ENCODE measurements at places on chromosomes 13 and 19.

GRCh38 chr13:51576754-51577153 lies 7.5 kb upstream of the WDFY2 start:
- no peak for DNase-seq

GRCh38 chr13:26538363-26539317 lies 18.8 kb upstream of the WASF3 start:
- DNase-seq: no peak

DNA sequence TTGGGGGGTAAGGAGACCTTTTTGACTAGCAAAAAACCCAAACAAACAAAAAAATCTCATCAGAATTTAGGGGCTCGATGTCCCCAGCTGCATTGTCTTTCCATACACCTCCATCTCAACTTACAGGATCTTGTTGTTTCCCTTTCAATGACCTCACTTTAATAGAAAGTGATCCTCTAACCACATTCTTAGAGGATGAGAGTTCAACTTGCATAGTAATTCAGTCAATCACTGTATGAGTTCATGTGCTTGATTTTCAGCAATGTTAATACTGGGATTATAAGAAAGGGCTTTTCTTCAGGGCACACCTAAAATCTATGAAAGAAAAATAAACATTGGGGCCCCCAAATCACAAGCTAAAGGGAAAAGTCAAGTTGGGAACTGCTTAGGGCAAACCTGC lies 1512.0 kb downstream of the SLITRK1 start:
- DNase-seq: no peak

DNA sequence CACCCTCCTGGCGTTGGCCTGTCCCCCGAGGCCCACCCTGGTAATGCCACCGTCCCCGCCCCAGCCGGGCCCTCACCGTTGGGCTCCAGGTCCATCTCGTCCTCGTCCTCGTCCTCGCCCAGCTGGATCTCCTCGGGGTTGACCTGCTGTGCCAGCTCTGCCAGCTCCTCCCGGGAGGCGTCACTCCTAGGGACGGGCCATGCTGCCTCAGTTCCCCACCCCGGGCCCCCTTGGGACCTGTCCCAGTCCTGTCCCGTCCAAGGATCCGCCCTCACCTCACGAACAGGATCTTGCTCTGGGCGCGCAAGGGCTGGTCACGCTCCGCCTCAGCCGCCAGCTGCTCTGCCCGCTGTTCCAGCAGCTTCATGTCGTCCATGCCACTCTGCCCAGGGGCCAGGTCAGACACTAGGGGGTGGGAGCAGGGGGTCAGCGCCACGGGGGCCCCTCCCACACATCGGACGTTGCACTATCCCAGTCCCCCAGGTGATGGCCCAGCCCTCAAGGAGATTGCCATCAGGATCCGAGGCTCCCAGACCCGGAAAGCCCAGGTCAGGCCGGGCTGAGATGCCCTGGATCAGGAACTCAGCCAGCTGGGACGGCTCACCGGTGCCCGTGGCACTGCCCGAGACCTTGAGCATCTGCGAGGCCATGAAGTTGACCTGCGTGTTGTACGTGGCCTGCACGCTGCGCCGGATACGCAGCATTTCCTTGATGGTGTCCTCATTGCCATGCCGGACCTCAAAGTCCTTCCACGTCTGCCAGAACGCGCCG lies 9.5 kb downstream of the XAB2 start:
- no peak for DNase-seq

DNA sequence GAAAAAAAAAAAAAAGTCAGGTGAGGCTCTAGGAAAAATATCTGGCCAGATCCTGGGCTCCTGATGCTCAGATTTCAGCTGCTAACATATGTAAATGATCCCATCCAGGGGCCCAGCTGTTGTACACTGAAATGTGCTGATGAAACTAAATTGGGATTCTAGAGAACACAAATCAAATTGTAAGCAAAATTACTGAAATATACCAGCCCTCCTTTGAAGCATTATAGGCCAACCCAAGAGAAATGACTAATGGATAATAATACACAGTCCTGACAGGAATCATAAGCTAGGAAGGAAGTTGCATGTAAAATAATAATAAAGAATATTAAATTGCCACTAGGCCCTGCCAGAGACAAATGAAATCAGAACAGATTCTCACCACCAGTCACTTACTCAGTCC lies 17.8 kb downstream of the KCTD12 start:
- DNase-seq: no peak

DNA sequence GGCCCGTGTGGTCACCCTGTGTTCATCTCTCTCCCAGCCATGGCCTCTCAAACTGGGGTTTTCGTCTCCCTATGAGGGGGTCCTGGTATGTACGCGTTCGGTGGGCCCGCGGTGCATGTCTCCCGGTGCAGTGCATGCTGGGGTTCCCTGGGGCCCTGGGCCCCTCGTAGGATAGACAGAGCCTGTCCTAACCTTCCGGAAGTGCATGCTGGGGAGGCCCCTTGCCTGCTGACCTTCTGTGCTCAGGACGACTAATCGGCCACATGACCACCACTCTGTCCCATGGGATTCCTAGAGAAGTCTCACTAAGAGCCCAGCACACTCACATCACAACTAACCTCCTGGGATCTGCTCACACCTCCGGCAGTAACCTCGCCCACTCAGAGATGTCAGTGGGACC lies 4.9 kb upstream of the USE1 start:
- no peak for DNase-seq

- DNase-seq: no peak
These were observed 2.0 kb downstream of the RAB8A start for GRCh38 chr19:16113727-16114126.

- no peak for DNase-seq
These were observed 50.9 kb downstream of the IRS2 start for GRCh38 chr13:109735436-109735966.

- DNase-seq: peak; percentile 55
These were observed 485 bp upstream of the ZNF845 start for GRCh38 chr19:53333066-53333462.

DNA sequence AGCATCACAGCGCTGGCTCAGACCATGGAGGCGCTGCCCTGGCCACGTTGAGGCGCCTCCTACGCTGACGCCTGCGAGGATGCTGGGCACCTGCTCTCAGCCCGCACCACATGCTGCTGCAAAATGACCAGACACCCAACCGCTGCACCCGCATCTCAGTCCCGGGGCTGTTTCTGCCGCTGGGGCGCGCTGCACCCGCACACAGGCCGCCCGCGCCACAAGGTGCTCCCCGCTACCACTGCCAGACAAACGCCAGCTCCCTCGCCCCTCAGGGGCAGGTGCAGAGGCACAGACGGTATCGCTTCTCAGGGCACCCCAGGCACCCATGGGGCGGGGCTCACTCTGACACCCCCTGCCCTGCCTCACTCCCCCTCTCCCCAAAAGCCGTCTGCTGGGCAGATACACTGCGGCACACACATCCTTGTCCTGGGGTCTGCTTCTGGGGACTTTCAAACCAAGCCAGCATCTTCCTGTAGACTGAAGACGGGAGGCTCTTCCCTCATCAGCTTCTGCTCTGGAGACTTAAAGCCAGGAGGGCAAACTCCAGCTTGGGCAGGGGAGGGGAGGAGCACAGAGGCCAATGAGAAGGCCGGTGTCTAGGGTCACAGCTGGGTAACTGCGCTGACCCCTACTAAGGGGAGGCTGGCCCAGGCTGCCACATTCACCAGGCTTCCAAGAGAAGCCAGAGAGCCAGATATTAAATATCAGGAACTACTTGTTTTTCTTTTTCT lies 16.3 kb downstream of the CHERP start:
- no peak for DNase-seq

GRCh38 chr13:99395436-99395835 lies 88.2 kb upstream of the GPR183 start:
- no peak for DNase-seq

DNA sequence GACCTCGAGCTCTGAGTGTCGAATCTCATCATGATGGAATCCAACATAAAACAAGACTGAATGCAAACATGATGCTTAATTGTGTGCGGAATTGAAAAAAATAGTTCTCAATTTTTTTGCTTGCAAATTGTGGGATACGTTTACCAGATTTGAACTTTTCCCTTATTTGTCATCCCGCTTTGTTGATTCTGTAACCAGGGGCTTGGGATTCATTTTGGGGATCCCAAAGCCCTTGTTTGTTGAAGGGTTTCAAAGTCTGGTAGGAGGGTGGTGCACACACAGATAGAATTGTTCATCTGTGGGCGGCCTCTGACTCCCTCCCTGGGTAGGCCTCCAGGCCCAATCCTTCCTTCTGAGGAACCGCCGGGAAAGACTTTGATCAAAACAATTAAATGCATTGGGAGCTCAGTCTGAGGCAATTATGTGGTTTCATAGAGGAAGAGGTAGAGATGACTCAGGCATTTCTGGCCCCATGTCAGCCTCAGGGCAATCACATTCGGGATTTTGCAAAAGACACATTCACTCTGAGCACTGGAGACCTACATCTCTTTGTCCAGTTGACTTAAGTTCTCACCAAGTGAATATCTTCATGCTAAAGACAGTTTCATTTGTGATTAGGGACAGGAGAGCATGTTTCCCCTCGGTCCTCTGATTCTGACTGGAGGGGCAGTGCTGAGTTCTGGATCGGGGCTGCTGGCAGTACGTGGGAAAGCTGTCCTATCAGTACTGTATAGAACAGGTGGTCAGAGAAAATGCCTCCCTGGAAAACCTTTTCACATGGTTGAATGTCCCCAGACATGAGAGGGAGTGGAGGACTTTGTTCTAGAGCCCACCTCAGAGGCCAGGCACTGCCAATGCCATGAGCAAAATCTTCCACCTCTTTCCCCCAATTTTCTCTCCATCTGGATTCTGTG lies 27.8 kb upstream of the IGFL4 start:
- no peak for DNase-seq

DNA sequence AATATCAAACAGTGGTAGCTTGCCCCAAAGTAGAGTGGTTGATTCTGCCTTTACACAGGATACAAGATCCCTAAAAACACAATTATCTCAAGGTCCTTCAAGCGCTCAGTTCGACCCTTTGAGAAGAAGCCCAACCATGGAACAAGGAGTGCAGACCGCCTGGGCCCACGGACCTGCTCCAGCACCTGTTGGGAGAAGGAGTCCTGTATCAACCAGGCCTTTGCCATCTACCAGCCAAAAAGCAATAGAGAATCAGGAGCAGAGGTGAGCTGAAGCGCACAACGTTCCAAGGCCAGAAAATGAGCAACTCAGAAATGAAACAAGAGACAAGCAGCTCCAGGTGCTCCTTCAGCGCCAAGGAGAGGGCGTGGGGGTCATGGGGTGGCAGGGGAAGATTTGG lies 6.3 kb upstream of the LILRB3 start:
- DNase-seq: no peak

DNA sequence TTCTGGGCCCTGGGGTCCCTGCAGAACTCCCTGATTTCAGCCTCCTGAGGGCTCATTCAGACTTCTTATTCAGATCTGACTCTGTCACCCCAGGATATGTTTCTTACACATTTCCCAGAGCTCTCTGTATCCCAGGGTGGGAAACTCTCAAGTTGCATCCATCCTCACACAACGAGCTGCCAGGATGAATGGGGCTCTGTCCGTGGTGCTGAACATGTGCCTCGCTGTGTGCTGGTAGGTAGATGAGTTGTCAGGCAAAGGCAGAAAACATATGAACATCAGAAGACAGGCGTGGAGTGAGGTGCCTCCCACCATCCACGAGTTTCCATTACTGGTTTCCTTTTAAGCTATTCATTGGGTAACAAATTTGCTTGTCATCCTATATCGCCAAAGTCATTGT lies 11.4 kb upstream of the IGFL1 start:
- DNase-seq: peak; percentile 48

DNA sequence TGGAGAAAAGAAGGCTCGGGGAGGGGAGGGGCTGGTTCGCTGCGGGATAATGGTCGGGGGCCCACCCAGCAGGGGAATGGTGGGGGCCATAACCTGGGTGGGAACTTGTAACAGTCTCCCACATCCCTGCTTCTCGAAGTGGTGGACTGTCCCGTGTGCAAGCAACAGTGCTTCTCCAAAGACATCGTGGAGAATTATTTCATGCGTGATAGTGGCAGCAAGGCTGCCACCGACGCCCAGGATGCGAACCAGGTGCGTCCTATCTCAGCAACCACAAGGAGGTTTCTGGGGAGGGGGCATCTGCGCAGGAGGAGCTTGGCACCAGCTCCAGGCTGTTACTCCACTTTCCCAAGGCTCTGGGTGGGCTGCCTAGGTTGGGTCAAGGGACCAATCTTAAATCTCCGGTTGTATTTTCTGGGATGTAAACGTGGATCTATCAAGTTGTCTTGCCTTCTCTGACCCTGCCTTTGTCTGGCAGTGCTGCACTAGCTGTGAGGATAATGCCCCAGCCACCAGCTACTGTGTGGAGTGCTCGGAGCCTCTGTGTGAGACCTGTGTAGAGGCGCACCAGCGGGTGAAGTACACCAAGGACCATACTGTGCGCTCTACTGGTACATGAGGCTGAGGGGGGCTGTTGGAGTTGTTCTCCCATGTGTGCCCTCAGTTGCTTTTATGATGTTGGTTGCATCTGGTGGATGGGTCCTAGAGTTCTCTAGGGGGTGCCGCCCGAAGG lies 1.6 kb downstream of the TRIM28 start:
- DNase-seq: no peak

All from femur (tissue), 1 donor.